ENCODE measurements at places on chromosomes 1 and 21.

DNA sequence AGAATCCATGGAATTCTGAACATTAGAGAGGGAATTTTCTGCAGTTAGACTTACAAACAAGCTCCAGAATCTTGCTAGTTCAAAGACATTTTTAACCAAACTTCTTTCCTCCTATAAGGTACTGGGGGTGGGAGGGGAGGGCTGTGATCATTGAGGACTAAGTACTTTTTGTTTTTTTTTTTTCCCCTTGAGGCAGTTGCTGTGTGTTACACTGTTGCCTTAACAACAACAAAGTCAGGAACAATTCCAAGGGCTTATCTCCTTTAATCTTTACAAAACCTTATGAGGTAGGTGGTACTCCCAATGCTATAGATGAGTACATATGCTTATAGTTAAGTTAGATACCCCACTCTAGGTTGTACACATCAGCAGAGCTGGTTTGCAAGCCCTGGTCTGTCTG lies 62.9 kb downstream of the PPP1R12B start:
- DNase-seq = no peak

GRCh38 chr1:109391157-109391556 lies 6.6 kb downstream of the SORT1 start:
- DNase-seq = no peak

GRCh38 chr1:51878308-51878615 lies 265 bp downstream of the NRDC start:
- no peak for DNase-seq

DNA sequence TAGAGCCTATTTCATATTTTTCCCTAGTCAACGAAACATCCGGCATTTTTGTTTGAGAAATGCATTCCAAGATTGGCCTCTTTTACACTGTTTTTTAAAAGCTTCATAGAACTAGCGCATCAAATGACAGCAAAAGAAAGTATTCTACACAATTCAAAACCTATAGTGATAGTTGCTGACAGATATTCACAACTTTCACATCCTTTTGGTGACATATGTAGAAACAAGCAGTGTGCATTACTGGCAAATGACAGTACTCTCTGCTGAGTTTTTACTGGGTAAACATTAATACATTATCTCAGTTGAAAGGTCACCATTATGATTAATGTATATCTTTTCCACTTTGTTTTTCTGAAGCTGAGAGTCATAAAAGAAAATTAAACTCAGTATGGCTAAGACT lies 135.4 kb upstream of the RGS18 start:
- DNase-seq = no peak

DNA sequence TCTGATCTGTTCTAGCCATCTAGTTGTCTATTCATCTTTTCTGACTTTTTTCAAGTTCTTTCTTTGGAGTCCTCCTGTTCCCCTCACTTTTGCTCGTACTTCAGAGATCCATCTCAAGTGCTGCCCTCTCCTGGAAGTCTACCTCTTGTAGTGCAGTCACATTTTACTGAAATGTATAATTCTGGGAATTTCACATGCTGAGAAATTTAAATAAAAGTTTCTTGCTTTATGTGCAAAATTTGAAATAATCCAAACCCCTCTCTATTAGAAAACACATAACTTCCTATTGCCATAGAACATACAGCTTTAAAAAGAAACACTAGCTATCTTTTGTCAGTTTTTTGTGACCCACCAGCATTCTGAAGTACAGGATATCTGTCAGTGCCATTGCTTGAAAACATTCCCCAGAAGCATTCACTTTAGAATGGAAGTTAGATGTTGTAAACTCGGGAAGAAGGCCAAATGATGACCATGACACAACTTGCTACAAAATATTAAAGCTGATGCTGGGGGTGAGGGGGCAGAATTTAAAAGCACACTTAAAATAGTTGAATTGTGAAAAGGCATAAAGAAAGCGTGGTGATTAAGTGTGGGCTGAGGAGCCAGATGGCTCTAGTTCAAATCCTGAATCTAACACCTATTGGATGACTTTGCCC lies 22.0 kb downstream of the RLF start:
- no peak for DNase-seq

DNA sequence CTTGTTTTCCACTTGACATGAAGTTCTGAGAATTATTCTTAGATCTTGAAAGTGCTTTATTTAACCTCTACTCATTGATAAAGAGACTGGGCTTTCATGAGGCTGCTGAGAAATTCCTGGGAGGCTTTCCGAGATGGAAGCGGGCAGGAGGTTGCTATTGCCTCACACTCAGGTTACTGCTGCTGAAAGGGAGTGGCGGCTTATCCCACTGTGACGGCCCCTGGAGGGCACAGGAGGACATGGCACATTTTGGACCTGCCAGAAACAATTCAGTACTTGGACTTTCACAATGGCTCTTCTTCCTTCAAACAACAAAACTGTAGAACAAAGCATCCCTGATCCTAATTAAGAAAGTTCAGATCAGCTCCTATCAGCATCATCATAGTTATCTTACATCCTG lies 16.2 kb upstream of the MARK1 start:
- no peak for DNase-seq

- no peak for DNase-seq
Observed at GRCh38 chr1:212396638-212397037, 18.0 kb downstream of the PACC1 start.

GRCh38 chr1:25468033-25468432 lies 37.3 kb downstream of the MACO1 start:
- no peak for DNase-seq

- DNase-seq = peak; percentile 32
Observed at GRCh38 chr1:209207701-209208286, 375.7 kb upstream of the CAMK1G start.

DNA sequence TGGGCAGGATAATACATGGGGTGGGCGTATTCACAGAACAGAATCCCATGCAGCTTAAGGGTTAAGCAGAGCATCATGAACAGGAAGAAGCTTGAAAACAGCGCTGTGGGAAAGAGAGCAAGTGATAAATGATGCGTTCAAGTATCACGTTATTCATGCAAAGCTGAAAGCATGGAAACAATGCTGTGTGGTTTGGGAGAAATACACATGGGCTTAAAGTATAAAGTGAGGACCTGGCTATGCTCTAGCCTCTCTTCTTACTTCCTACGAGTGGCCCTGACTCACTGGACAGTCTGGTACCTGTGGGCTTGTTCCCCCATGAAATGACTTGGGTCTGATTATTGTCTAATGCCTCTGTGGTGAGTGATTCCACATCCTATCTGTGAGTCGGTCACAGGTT lies 25.7 kb downstream of the TMPRSS2 start:
- no peak for DNase-seq

- no peak for DNase-seq
Observed at GRCh38 chr1:157363660-157364140, 188.6 kb downstream of the FCRL5 start.

- no peak for DNase-seq
Observed at GRCh38 chr21:34908419-34909055, 140.6 kb downstream of the RUNX1 start.

DNA sequence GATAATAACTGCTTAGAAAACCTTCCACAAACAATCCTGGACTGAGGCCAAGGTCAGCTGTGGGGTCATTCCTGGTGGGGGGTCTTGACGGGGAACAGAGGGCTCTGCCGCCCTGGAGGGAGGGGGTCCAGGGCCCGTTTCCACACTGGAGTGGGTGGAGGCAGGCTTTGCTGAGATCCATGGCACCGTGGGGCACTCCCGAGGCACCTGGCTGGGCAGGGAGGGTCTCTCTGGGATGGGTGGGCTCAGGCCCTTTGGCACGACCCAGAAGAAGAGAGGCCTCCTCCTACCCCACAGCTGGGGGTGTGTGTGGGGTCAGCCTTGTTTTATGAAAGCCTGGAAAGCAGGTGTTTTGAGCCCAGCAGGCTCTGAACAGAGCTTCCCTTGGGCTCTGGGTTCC lies 5.1 kb downstream of the MMEL1 start:
- no peak for DNase-seq

GRCh38 chr21:46340998-46341397 lies 17.0 kb downstream of the PCNT start:
- no peak for DNase-seq

DNA sequence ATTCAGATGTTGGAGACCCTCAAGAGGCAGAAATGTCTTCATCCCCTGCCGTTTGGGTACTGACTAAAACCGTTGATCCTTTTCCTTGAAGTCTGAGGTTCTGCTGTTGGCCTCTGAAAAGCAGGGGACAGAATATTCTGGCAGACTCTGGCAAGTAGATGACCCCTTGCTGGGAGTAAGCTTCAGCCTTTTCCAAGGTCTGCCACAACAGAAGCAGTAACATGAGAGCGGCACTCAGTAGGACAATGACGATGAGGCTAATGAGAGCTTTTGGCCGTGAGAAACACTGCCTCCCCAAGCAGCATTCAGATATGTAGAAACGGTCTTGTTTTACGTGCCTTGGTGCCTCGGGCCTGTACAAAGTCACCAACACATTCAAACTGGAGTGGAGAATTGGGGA lies 143.7 kb downstream of the ST6GALNAC5 start:
- DNase-seq = no peak

DNA sequence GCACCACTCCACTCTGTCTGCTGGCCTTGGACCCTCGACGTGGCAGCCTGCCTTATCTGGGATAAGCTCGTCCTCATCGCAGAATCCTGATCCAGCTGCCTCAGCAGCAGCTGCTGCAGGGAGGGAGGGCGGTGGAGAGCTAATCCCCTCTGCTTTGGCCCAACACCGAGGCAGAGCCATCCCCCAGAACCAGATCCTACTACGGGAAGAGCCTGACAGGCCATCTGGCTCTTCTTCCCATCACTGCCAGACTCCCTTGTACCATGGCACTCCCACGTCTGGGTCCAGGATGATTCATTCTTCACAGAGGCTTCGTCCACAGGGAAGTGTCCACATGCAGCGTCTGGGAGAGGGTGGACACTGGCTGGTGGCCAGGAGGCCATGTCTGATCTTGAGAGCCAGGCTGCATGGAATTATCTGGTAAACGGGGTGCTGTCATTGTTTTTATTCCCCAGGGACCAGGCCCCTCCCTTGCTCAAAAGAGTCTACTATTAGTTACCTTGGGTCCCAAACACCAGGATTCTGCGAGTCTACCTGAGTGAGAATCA lies 14.6 kb upstream of the PKP1 start:
- no peak for DNase-seq

DNA sequence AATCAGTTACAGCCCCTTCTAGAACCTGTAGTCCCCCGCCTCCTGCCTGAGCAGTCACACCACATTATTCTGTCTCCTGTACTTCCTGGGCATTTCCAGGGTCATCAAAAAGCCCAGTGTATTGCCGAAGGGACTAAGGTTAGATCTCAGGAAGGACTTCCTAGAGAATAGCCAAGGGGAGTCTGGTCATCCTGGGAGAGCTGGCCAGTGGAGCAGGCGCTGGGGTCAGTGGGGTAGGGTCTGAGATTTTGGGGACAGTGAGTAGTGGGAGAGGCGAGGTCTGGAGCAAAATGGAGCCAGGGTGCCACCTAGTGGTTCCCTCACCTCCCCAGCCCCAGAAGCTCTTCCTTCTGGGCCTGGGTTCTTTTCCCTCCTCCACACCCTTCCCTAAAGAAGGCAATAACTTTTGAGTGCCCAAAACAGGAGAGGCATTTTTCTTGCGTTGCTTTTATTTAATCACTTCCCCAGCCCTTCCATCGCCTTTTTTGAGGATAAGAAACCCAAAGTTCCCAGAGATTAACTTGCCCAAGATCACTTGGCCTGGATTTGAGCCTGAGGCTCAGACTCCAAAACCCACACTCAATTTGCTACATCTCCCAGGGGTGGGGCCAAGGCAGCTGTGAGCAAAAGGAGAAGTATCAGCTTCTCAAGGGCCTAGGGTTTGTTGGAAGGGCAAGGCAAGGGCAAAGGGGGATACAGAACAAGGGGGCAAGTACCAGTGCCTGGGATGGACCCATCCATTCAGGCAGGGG lies 7.3 kb upstream of the PMVK start:
- no peak for DNase-seq

- DNase-seq = no peak
Observed at GRCh38 chr1:183315991-183316758, 102.0 kb downstream of the NMNAT2 start.

- DNase-seq = no peak
Observed at GRCh38 chr1:96698342-96698983, 23.1 kb upstream of the PTBP2 start.

DNA sequence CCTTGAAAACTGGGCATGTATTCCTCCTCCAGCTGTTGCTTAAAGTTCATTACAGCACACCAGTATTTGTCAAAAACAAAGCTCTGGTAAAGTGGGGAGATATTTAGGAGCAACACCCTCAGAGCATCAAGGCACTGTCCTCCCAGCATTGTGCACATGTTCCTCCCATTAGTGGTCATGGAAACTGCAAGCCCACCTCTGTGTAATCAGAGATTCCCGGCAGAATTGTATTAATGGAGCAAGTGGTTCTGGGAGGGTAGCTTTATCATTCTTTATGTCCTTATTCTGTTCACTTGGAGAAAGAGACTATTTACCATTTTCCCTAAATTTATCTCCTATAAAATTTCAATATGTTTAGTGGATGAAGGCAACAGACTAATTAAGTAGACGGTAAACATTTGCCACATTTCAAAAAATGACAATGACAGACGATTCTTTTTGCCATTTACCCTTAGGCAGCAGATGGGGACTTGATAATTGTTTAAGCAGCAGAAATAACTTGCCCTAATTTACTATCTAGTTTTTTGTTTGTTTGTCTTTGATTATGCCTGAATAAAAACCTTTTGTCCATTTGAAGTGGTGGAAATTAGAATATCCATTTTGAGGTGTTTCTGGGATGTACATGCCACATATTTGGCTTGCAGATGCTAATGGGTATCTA lies 289.6 kb upstream of the ST6GALNAC5 start:
- DNase-seq = no peak

DNA sequence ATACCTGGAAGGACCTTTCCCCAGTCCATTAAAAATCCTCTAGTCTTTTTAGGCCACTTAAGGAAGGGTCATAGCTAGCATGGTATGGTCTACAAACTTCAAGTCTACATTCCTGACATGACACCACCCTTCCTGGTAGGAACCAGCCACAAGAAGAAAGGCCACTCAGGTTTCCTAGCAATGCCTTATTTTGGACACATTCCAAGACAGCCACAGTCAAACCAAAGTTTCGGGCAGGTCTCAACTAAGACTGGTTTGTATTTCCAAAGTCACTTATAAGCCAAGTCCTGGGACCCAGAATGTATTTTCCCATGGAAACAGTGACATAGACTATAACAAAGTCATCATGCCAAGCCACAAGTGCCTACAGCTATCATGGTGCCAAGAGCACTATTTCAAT lies 50.6 kb upstream of the SLC44A3 start:
- no peak for DNase-seq

DNA sequence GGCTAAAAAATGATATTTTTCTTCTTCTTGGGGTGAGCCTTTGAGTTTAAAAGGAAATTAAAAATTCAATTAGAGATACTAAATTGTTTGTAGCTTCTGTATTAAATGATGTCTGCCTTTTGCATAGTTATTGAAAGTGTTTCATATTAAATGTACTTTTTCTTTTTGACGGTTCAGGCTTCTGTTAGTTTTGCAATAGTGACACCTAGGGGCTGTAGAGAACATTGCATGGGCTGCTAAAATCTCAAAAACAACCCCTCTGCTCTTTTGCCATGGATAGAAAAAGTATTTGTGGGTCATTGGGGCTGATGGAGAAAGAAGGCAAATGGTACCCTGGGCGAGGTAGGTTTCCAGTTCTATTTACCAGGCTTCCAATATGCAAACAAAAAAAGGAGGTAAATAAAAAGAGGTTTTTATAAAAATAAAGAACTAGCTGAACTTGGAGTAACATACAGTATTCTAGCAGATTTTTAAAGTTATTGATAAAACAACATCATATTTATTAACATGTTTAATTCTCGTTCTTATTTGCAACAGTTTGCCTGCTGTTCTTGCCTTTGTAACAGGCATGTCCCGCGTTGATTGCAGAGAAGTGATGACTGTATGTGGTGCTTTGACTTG lies 115.4 kb upstream of the HOOK1 start:
- DNase-seq = no peak

Data from cerebellar nuclear complex (tissue), 1 donor.